ENCODE measurements at places on chromosomes 3 and 15.

- DNase-seq = no peak
These were observed 402 bp downstream of the WWTR1 start for GRCh38 chr3:149657321-149657925.

DNA sequence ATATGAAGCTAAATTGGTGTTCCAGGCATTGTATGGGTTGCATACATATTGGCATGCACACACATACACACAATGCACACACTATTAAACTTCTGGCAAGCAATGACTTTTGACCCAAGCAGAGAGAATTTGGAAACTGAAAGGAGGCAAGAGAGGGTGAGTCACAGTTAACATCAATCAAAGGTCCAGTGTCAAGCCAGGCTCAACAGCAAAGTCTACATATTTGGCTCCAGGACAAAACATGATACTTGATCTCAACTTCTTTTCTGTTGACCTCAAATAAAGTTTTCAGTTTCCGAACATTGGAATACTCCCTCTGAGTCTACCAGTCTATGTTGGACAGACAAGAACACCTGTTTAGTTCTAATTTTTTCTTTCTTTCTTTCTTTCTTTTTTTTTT, 28.3 kb downstream of the IL12A start:
- no peak for DNase-seq

GRCh38 chr3:157134620-157135191, 25.2 kb downstream of the CCNL1 start:
- DNase-seq = no peak

- DNase-seq = no peak
These were observed 462.2 kb downstream of the PLOD2 start for GRCh38 chr3:145698749-145699148.

DNA sequence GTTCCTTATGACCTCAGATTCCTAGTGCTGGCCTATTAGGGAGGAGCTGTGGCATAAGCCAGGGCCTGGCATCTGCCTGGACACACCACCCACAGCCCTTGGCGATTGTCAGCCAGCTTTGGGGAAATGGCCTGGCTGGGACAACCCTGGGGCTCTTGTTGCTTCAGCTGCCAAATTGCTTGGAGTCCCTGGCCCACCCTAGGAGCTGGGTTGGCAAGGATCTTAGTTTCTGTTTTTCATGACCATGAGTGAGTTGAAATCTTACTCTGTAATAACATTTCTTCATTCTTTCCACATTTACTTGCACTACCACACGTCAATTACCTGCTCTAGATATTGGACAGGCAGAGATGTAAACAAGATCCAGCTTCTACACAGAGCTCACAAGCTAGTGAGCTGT, 1.9 kb upstream of the MYZAP start:
- no peak for DNase-seq

DNA sequence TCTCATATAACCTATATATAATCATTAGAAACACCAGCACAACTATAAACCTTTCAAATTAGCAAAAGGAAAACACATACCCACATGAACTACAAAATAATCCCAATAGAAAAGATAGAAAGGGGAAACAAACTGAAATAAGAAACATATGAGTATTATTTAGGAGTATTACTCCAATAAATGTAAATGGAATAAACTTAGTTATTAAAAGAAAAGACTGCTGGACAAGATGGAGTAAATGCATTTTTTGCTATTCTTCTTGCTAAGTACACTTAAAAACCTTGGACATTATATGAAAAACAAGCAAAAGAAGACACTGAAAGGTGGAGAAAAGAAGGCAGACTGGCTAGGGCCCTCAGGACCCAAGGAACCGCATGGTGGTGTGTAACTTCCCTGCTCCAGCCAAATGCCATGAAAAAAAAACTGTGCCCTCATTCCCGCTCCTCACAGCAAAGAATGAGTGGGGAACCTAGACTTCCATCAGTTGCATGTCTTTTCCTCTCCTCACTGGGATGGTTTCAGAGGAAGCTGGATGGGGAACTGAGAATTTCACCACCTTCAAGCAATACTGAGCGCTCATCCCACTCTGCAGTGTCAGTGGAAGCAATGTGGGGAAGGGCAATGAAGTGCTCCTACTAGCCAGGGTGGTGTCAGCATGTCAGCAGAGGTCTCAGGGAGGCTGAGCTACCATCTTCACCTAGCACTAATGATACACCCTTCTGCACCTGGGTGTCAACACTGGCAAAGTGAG, 43.7 kb upstream of the ADAMTS17 start:
- no peak for DNase-seq

- DNase-seq = no peak
These were observed 175.2 kb downstream of the TAFA4 start for GRCh38 chr3:68757157-68757556.

GRCh38 chr3:29065211-29065785, 215.6 kb upstream of the RBMS3 start:
- no peak for DNase-seq

- DNase-seq = no peak
These were observed 25.8 kb upstream of the ADPGK start for GRCh38 chr15:72809329-72809728.

DNA sequence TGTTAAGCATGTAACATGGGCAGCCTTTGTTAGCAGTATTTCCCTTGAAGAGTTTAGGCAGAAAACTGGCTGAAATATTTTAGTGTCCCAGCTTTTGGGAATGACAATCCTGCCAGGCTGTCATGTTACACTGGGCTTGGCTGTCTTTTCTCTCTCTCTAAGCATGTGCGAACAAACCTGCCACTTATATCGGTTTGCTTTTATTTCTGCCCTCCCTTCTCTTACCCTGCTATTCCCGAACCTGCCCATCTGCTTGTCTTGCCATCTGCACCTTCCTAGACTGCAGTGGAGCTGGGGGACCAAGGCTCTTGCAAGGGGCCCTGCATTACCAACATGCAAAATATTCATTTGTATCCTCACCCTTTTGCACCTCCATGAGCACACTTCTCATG, 339.6 kb downstream of the EPHB1 start:
- DNase-seq = no peak

GRCh38 chr3:14344351-14344750, 58.1 kb upstream of the SLC6A6 start:
- DNase-seq = no peak

GRCh38 chr3:8325306-8325705, 176.3 kb upstream of the LMCD1 start:
- DNase-seq = no peak

DNA sequence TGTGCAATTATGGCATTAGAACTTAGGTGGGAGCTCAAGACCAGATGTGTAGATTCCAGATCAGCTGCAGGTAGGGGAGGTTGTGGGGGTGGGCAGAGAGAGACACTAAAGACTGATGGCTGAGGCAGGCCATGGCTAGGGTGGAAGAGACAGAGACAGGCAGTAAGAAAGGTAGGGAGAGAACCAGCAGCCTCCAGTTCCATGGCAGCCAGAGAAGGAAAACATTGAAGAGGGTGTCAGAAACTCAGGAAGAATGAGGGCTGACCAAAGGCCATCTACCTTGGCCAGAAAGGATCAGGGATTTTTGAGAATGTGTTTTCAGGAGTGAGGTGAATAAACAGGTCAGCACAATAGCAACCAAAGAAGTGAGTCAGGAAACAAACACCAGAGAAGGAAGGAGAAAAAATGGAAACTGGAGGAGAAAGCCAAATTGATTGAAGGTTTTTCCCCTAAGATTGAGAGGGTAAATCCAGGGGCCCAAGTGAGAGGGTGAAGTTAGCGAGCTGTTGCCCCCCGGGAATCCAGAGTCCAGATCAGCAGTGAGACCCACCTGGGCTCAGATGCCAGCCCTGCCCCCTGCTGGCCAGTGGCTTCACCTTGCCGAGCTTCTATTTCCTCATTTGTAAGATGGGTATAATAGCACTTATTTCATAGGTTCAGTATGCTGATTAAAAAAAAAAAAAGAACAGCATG, 41.0 kb downstream of the ABHD2 start:
- DNase-seq = no peak

DNA sequence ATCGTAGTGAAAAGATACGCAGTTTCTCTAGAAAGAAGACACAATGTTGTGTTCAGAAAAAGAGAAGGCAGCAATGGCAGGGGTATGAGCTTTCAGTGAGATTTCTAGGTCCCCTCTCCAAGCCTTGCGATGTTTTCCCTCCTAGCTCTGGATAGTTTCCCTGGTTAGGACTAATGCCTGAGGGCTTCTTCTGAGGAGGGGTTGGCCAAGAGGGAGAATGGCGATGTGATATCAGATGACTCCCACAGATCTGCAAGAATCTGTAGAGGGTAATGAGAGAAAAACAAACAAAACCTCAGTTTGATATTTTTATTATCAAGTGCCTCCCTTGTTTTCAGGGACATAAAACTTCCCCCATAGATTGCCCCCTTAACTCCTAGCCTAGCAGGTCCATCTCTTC, 4.1 kb upstream of the CLDN1 start:
- DNase-seq = no peak

- DNase-seq = no peak
These were observed 67.7 kb downstream of the IGF2BP2 start for GRCh38 chr3:185757176-185757575.

DNA sequence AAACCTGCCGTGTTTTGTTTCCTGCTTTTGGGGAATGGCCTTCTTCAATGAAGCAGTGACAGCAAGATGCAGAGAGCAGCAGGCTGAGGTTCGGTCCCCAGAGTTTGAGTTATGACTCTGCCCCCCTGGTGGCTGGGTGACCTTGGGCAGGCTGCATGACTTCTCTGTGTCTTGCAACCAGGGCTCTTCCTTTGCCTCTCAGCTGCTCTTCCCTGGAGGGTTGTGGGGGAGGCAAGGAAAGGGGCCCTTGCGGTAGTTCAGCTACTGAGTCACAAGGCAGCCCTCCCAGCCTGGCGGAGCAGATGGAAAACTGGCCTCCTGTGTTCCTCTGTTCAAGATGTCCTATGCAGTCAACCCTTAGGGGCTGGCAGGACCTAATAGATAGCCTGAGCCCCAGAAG, 17.1 kb downstream of the CTXND1 start:
- DNase-seq = no peak

DNA sequence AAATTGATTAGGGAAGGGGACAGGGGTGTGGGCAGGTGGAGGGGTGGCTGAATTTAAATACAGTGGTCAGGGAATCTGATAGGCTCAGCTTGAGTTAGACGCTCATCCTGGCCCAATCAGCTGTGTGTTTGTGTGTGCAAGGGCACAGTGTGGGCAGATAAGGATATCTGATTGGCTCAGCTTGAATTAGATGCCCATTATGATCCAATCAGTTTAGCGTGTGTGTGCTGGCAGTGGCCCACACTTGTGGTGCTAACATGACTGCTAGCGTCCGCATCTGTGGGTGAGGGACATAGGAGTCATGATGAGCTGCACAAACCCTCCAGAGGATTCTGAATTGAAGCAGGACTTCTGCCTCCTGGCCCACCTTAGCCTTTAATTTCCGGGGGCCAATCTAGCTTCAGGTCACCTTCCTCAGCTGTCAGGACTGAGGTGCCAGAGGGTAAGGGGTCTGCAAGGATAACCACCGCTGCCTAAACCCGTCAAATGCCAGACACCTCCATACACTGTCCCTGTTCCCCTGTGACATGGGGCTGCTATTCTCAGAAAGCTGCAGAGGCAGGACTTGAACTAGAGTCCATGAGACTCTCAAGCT, 97.3 kb downstream of the CORO2B start:
- DNase-seq = no peak

- no peak for DNase-seq
These were observed 33.2 kb downstream of the HOMER2 start for GRCh38 chr15:82919231-82919886.

DNA sequence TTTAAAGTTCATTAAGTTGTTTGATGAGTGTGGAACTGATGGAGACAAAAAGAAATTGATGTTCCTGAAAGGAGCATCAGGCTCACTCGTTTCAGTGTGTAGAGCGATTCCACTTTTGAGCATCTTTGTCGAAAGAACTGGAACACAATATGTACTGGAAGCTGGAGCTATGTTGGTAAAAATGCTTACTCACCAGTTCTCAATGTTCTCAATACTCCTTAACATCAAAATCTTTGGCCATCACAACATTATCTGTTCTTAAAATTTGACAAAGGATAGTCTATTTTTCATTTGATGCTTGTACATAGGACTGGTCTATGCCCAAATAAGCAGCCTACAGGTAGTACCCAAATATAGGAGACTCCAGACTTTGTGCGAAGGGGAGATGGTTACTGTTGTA, 18.7 kb downstream of the RYR3 start:
- DNase-seq = no peak

Data from vagina (tissue), 2 donors.